ENCODE measurements at places on chromosomes 11 and 22.

GRCh38 chr11:117488996-117489952 lies 161.6 kb downstream of the CEP164 start:
- no peak for DNase-seq

GRCh38 chr11:13446444-13446843 lies 16.6 kb downstream of the BTBD10 start:
- DNase-seq, result no peak

GRCh38 chr11:120909676-120910416 lies 114.1 kb upstream of the TBCEL start:
- no peak for DNase-seq

GRCh38 chr11:95485115-95485900 lies 254.3 kb upstream of the SESN3 start:
- no peak for DNase-seq

DNA sequence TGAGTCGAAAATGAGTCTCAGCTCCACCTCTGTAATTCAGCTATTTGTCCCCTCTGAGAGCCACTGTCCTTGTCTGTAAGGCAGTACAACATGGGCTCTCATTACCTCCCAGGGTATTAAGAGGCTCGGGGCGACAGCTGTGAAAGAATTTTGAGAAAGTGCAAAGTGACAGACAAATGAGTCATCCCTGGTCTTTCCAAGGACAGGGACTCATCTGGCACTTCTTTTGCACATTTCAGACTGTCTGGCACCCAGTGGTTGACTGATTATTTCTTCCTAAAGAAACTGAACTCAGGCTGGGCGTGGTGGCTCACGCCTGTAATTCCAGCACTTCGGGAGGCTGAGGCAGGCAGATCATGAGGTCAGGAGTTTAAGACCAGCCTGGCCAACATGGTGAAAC lies 62.1 kb upstream of the ARFGAP3 start:
- DNase-seq, result no peak

DNA sequence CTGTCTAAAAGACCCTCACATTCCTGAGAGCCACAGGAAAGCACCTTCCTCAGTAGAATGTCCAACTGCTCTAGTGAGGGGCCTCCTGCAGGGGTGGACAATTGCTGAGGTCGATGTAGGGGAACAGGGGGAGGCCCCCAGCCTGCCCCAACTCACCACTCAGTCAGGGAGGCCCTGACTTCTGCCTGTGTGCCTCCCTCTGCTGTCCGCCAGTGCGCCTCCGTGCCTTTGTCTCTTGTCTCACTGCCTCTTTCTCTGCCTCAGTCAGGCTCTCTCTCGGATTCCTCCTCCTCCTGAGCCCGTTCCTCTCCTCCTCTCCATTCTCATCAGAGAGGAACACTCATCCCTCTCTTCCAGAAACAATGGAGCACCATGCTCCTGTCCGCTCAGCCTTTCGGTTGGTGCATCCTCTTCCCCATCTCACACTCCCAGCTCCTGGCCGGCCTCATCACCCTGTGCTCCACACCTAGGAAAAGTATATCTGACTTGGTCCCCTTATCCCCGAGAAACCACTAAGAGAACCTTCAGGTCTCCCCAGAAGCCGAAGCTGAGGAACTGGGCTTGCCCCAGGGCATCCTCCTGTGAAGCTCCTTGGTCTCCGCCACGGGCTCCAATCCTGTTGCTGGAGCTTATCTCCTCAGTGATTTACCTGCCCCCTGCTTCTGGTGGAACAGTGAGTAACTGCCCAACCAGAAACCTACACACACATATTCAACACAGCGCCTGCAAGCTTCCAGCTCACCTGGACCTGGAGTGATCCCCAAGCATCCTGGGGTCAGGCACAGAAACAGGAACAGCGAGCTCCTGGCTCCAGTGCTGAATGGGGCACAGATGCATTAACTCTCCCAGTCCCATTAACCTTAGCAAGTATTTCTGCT lies 2.3 kb downstream of the B3GAT1 start:
- DNase-seq, result no peak

DNA sequence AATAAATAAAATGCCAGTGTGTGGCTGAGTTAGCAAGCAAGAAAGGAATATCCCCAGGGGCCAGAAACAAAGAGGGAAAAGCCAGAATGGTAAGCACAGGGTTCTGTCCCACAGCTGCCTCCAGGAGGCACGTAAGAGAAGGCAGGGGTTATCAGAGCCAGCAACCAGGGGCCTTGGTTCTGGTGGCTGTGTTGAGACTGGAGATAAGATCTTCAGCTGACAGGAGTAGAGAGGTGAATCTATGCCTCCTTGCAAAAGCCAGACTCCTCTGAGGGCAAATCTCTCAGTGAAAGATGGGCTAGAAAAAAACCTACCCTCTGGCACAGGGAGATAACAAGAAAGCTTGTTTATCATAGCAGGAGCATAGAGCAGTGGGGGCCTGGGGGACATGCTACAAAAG lies 29.8 kb upstream of the NFAM1 start:
- no peak for DNase-seq

- no peak for DNase-seq
These were observed 162.7 kb downstream of the HIPK3 start for GRCh38 chr11:33419924-33420323.

DNA sequence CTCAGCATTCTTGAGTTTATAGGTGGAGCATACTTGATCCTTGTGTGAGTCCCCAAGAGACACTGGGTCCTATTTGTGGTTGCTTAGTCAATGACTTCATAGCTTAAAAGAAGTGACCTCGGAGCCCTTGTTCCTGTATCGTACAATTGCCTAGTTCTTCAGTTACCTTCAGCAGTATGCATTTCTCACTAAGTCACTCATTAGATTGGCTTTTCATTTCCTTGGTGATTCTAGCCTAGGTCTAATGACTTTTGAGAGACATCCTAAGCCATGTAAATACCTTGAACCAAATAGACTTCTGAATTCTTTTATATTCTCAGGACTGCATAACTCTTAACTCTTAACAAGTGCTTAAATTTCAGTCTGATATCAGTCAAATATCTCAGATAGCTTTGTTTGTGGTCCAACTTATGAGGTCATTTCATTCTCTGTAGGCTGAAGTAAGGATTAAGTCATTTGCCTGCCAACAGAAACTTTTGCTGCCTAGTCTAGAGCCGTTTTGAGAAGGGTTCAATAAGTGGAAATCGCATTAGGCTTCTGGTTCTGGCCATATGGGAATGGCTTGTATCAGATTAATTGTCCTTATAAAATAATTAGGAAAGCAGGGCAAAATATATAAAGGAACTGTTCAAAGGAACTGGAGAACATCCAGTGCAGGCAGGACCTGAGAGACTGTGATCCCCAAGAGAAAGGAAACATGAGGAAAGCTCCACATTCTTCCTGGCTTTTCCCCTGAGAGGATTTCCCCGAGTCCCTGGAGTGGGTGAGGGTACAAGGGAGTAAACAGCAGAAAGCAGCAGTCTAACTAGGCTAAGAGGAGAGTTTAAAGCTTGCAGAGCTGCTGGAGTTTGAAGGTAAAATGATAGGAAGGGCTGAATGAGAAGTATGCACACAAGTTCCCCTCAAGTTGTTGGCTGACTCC lies 39.9 kb downstream of the TRAF6 start:
- DNase-seq, result no peak

DNA sequence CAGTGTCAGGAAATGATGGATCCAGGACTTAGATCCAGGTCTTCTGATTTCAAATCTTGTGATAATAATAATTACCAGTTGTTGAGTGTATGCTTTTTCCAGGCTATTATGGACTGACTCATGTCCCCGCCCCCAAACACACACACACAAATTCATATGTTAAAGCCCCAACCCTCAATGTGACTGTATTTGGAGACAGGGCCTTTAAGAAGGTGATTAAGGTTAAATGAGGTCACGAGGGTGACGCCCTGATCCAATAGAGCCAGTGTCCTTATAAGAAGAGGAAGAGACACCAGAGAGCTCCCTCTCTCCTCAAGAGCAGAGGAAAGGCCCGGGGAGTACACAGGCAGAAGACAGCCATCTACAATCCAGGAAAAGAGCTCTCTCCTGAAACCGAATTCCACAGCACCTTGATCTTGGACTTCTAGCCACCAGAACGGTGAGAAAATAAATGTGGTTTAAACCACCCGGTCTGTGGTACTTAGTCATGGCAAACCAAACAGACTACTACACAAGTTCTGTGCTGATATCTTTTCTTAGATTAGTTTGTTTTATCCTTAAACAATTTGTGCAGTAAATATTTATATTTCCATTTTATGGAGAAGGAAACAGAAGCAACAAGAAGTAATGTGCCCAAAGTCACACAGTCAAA lies 8.2 kb downstream of the TMPRSS5 start:
- DNase-seq, result no peak

GRCh38 chr22:32063701-32064100 lies 20.6 kb downstream of the SLC5A1 start:
- no peak for DNase-seq

DNA sequence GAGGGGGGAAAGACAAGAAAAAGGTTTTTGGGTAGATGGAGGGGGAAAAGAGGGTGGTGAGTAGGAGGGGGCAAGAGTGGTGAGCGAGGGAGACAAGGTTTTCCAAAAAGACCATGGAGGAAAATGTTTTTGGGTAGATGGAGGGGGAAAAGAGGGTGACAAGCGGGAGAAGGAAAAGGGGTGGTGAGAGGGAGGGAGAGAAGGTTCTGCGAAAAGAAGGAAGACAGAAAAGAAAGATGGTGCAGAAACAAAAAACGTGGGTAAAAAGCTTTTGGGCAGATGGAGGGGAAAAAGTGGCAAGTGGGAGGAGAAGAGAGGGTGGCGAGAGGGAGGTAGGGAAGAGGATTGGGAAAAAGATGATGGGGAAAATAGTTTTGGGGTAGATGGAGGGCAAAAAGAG lies 116.0 kb upstream of the SERPIND1 start:
- DNase-seq, result no peak

GRCh38 chr11:41414771-41415440 lies 44.5 kb downstream of the LRRC4C start:
- no peak for DNase-seq

GRCh38 chr11:65418431-65418680 lies 4.2 kb upstream of the NEAT1 start:
- DNase-seq, result no peak

DNA sequence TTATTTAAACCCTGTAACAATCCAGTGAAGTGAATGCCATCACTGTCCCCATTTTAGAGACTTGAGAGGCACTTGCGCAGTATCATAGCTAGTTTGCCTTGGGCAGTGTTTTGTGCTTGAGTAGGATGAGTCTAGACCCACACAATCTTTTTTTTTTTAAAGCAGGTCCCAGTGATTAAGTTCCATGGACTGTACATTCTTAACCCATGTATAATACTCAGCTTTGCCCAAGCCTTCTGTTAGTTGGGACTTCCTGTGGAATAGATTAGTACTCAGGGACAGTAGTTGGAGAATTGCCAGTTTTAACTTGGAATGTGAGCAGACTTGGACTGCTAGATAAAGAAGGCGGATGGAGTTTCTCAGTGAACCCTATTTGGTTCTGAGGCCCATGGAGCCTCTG lies 108.6 kb upstream of the RASSF10 start:
- DNase-seq, result no peak

- DNase-seq, result no peak
These were observed 161.1 kb downstream of the BBOX1 start for GRCh38 chr11:27201454-27202302.

GRCh38 chr11:86513746-86514373 lies 139.2 kb downstream of the CCDC81 start:
- no peak for DNase-seq

GRCh38 chr11:13315517-13316432 lies 38.2 kb downstream of the BMAL1 start:
- DNase-seq, result no peak

DNA sequence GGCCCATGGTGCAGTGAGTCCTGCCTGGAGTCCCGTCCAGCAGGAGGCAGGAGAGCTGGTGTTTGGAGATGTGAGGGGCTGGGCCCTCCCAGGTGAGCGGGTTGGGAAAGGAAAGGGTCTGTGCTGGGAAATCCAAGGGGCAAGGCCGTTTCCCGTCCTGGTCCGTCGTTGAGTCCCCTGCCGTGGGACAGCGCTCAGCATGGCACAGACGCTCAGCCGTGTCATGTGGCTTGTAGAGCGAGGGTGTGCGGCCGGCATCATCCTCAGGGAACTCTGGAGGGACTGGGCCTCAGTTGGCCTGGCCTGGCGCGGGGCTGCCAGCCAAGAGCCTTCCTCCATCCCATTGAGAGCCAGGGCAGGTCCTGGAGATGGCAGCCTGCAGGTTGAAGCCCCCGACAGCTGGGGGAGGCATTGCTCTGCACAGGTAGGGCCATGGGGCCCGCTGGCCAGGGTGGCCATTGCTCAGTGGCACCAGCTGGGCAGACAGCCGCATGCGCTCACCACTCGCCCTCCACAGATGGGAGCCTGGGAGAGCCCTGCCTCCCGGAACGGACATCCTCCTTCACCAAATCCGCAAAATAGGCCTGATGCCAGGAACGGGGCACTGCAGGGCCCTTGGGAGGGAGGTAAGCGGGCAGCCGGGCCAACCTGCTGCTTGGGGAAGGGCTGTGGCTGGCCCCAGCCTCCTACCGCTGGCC lies 28.7 kb downstream of the KCNQ1 start:
- no peak for DNase-seq

- DNase-seq, result no peak
These were observed 10.9 kb downstream of the HEPHL1 start for GRCh38 chr11:94032066-94032465.

DNA sequence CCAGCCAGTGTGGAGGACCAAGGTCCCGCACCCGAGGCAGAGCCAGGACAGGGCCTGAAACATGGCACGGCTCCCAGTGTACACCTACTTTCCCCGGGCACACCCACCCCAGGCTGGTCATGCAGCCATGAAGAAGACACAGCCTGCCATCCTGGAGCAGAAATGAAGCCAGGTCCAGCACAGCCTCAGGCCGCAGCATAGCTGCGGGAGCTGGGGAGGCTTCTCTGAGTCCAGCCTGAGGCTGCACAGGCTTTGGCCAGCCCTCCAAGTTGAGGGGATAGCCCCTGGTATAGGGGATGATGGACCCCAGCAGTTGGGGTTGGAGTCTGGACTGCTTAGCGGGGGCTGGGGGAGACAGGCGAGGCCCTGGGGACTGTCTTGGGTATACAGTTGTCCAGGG lies 2.9 kb upstream of the HDAC10 start:
- no peak for DNase-seq

GRCh38 chr11:74097686-74098237 lies 73.0 kb downstream of the C2CD3 start:
- DNase-seq, result no peak

DNA sequence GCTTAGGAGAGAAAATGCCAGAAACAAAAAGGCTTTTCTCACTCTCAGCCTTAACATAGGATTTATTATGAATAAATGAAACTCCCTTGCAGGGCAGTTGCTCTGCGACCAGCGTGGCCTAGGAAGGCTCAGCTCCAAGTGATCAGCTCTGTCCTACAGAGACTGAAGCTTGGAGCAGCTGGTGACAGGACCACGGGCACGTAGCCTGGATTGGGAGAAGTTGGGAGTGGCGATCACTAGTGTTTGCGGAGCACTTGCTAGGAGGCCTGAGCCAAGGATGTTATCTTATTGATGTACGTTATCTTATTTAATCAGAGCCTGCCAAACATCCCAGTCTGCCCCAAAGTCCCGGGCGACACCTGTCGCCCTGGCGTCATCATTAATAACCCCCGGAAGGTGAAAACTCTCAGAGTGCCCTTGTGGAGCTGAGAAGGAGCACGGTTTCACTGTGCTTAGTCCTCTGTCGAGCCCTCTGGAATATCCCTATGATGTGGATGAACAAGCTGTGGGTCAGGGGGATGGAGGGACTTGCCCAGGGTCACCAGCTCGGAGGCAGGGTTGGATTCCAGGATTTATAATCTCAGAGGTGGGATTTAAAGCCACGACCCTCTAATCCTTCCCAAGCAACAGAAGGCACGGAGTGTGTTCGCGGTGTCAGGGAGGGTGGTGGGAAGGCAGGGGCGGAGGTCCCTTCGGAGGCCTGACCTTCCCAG lies 40.8 kb upstream of the SMIM38 start:
- no peak for DNase-seq

GRCh38 chr11:76256448-76256847 lies 50.1 kb upstream of the WNT11 start:
- DNase-seq, result no peak

- no peak for DNase-seq
These were observed 34.8 kb upstream of the ALKBH3 start for GRCh38 chr11:43845816-43846215.
